T-cell (primary cell): ENCODE measurements at places on chromosomes 7 and 10.

DNA sequence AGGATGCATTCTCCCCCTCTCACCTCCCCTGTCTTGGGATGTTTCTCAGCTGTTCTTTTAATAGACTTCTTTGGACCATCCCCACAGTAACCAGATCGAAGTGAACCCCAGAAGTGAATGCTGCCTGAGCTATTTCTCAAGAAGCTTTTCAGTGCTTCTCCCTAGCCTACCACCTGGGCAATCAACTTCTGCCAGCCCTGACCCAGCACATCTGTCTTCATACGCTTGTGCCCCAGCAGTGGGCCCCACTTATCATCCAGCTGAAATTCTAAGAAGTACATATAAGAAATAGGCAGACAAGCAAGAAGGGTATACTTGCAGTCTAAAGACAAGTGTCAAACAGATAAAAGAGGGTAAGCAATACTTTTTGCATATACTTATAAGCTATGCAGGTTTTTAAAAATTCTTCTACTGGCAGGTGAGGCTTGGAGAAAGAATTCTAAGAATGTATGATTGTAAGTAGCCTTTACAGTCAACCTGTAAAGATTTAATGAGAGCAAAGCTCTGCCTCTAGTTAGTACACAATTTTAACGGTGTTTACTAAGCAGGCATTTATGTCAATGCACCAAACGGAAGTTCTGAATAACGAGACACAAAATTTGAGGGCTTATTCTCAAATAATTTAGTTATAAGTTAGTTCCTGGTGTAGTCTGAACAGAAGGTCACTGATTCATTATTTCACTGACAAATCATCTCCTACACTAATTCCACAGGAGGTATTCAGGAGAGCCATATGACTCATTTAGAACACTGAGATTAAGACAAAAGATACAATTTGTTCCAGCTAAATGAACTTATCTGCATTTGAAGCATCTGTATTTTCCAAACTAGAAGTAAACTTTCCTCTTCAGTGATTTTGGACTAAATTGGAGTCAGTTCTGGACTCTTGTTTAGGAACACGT, 83.3 kb downstream of the RNLS start:
- no peaks in the 10 kb centered on the region for H3K36me3 ChIP-seq
- H3K4me3 ChIP-seq, result no peak overlapping the region
- no peaks in the 10 kb centered on the region for H3K4me1 ChIP-seq
- no peak for DNase-seq

DNA sequence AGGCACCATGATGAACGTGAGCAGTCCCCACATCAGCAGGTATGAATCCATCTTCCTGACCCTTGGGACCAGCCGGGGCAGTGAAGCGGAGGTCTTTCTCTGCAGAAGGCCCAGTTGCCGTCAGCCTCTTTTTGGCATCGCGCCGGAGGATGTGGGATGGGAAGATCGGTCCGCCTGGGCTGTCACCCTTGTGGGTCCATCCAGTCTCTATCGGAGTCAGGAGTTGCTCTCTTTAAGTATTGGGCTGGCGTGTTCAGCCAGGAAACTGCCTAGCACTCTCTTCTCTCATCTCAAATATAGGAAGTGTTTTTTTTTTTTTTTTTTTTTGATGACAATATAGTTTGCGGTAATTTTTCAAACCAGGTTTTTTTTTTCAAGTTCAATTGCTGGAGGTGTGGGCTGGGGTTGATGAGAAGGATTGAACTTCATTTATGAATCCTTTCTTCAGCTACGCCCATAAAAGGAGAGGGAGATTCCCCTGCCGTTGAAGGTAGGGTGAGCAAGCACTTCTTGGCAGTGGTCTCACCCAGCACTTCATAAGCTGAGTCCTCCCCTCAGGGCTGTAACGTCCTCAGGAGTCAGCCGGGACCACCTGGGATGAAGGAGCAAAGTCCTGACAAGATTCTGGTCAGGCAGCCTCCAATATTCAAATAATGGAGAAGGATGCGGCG, at the start of gene IL2RA:
Gene IL2RA (minus strand): TSS at position 267 of the 671 bp plus-strand sequence. CDS start 216 bp downstream, at position 51.
- H3K36me3 ChIP-seq, result no peaks in the 10 kb centered on the region
- DNase-seq, result peak; percentile 39
- peak within 1 kb of the TSS; percentile 44 for H3K4me3 ChIP-seq
- H3K27ac ChIP-seq, result peak within 1 kb of the TSS; percentile 61

GRCh38 chr7:109479388-109479787, 909.7 kb downstream of the DNAJB9 start:
- no peak for DNase-seq
- no peaks in the 10 kb centered on the region for H3K4me1 ChIP-seq
- H3K4me3 ChIP-seq, result no peak overlapping the region

DNA sequence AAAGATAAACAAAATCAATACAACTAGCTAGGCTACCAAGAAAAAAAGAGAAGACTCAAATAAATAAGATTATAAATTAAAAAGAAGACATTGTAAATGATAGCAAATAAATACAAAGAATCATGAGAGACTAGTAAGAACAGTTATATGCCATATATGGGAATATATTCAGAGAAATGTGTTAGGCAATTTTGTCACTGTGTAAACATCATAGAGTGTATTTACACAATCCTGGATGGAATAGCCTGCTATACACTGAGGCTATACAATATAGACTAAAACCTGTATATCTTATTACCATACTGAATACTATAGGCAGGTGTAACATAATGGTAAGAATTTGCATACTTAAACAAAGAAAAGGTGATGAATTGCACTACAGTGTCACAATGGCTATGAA, 717.4 kb downstream of the PARD3 start:
- peaks cover 6% of the 10 kb centered on the region for H3K27me3 ChIP-seq
- DNase-seq, result no peak
- H3K36me3 ChIP-seq, result no peaks in the 10 kb centered on the region
- H3K4me3 ChIP-seq, result no peak overlapping the region
- no peaks in the 10 kb centered on the region for H3K4me1 ChIP-seq

- no peak overlapping the region for H3K4me3 ChIP-seq
- H3K4me1 ChIP-seq, result no peaks in the 10 kb centered on the region
- H3K36me3 ChIP-seq, result no peaks in the 10 kb centered on the region
- no peak for DNase-seq
- H3K27me3 ChIP-seq, result no peaks in the 10 kb centered on the region
These were observed 68.4 kb downstream of the HACD1 start for GRCh38 chr10:17548770-17549169.

DNA sequence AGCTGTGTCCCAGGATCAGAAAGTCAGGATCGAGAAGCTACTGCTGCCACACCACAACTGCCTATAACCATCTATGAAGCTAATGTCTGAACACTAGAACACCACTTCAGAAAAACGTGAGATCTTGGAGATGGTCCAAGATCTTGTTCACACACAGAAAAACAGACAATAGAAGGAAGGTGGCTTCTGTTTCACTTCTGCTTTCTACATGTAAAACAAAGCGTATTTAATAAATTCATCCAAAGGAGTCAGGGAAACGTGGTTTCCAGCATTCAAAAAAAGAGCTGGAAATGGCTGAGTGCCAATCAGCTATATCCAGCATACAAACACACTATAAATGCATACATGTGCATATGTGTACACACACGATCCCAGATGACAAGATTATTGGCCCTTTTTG, 70.2 kb upstream of the CCDC71L start:
- H3K27me3 ChIP-seq, result no peaks in the 10 kb centered on the region
- peaks cover 10% of the 10 kb centered on the region for H3K4me1 ChIP-seq
- H3K4me3 ChIP-seq, result no peak overlapping the region
- no peak for DNase-seq
- H3K36me3 ChIP-seq, result no peaks in the 10 kb centered on the region

DNA sequence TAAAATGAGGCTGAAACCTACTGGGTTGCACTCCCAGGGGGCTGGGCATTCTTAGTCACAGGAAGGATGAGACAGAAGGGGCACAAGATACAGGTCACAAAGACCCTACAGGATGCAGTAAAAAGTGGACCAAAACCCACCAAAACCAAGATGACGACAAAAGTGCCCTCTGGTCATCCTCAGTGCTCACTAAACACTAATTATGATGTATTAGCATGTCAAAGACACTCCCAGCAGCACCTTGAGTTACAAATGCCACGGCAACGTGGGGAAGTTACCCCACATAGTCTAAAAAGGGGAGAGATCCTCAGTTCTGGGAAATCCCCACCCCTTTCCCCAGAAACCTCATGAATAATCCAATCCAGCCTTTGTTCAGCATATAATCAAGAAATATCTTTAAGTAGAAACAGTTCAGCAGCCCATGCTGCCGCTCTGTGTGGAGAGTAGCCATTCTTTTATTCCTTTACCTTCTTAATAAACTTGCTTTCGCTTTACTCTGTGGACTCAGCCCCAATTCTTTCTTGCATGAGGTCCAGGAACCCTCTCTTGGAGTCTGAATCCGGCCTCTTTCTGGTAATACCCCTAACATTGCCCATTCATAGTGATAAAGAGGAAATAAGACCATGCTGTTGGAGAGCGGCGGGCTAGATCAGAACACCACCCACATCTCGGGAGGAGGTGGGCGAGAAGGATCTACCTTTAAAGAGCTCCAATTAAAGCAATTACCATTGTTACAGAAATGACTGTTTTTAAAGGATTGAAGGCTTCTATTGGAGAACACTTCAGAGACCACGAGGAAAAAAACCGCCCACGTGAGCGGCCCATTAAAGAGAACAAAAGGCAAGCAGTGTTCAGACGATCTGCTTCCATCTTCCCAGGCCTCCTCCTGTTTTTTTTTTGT, 170.9 kb downstream of the USP6NL start:
- H3K27me3 ChIP-seq, result peaks cover 5% of the 10 kb centered on the region
- no peak for DNase-seq
- H3K4me3 ChIP-seq, result peak overlapping the region; percentile 14
- H3K4me1 ChIP-seq, result no peaks in the 10 kb centered on the region

- H3K4me1 ChIP-seq, result peaks cover 6% of the 10 kb centered on the region
- H3K27ac ChIP-seq, result no peak overlapping the region
- DNase-seq, result no peak
- peaks cover 7% of the 10 kb centered on the region for H3K27me3 ChIP-seq
These were observed 159.8 kb downstream of the NRF1 start for GRCh38 chr7:129771201-129771927.

- H3K27me3 ChIP-seq, result no peaks in the 10 kb centered on the region
- no peak overlapping the region for H3K4me3 ChIP-seq
These were observed 14.6 kb upstream of the PSAP start for GRCh38 chr10:71865561-71866041.
